ENCODE measurements at places on chromosomes 6 and 20.

- DNase-seq: peak; percentile 19
Observed at GRCh38 chr6:50610562-50610961, 102.8 kb upstream of the TFAP2D start.

DNA sequence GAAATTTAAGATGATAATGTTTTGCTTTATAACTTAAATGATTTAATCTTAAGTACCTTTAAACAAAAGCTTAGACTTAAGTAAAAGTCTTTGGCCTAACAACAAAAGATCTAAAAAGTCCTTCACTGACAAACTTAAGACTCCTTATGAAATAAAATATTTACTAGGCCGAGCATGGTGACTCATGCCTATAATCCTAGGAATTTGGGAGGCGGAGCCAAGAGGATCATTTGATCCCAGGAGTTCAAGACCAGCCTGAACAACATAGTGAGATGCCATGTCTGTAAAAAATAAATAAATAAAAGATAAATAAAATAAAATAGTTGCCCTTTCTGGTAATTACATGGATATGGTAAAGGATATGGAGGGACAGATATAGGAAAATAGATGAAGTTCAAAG, 12.4 kb downstream of the KATNA1 start:
- peak; percentile 24 for DNase-seq

DNA sequence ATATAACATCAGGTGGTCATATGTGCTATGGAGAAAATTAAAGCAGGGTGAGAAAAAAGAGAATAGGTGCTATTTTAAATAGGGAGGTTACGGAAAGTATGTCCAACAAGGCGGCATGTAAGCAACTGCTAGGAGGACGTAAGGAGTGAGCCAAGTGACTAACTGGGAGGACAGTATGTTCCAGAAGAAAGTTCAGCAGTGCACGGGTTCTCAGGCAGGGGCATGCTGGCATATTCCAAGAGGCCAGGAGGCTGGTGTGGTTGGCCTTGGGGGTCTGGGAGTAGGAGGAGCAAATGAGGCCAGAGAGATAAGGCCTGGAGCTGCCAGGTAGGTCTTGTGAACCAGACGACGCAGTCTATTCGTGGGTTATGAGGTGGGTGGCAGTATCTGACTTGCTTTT, 112.4 kb downstream of the ARMC2 start:
- DNase-seq: no peak

DNA sequence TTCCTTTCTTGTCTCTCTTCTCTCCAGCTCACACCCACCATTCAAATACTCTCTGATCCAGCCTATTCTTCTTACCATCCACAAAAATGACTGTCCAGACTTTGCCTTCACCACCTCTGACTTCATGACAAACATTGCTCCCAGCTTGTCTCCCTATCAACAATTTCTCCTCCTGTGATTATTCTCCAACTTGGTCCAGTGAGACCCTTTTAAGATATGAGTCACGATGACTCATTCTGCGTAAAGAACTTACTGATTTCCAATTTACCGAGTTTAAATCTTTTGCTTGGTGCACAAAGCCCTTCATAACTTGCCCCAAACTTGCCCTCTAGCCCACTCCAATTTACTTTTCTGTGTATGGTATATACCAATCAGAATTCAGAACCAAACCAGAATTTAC, 833.2 kb downstream of the MAFB start:
- no peak for DNase-seq

DNA sequence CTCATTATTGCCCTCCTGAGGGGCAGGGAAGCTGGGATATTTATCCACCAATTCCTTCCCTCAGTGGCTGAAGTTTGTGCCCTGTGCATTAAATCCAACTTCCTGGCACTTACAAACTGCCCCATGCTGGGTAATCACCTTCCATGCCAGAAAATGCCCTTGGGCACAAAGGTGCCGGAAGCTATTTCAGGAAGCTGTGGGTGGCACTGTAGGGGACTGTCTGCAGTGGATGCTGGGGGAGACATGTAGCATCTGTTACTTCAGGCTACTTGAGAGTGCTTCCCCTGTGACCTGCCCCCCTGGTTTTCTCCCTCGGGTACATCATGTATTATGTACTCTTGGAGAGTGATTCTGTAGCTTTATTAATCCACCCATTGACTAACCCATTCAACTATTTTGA, 24.7 kb upstream of the RALGAPA2 start:
- no peak for DNase-seq

GRCh38 chr6:137977814-137978213, 110.8 kb downstream of the TNFAIP3 start:
- DNase-seq: peak; percentile 19

GRCh38 chr6:2839982-2840748, 1.5 kb downstream of the SERPINB1 start:
- no peak for DNase-seq

GRCh38 chr6:114282292-114282691, 60.5 kb downstream of the HS3ST5 start:
- no peak for DNase-seq

GRCh38 chr6:55130806-55131324, 43.5 kb upstream of the HCRTR2 start:
- no peak for DNase-seq

- DNase-seq: peak; percentile 15
Observed at GRCh38 chr6:116876635-116877611, at the start of gene RFX6. Gene RFX6, plus strand, starts transcription at chr6:116877242. Its CDS starts 34 bp downstream, at chr6:116877276.

GRCh38 chr6:120869397-120869796, 464.9 kb downstream of the TBC1D32 start:
- DNase-seq: no peak

GRCh38 chr6:158714706-158715105, 64.9 kb downstream of the SYTL3 start:
- no peak for DNase-seq

DNA sequence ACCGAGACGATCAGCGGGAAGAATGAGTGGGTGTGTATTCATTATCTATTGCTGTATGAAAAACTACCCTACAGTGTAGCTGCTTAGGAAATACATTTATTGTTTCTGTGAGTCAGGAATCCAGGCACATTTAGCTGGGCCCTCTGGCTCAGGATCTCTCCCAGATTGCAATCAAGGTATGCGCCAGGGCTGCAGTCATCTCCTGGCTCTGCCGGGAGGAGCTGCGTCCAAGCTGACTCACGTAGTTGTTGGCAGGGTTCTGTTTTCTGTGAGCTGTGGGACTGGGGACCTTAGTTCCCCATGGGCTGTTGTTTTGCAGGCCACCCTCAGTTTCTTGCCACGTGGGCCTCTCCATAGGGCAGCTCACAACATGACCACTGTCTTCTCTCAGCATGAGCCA, 68.2 kb upstream of the FUCA2 start:
- DNase-seq: peak; percentile 90

GRCh38 chr6:93779086-93779841, 359.9 kb upstream of the EPHA7 start:
- no peak for DNase-seq

GRCh38 chr6:36358226-36358915, 21.7 kb upstream of the BNIP5 start:
- DNase-seq: no peak

- no peak for DNase-seq
Observed at GRCh38 chr20:41704896-41705295, 86.7 kb upstream of the CHD6 start.

- no peak for DNase-seq
Observed at GRCh38 chr6:149077208-149077607, 240.3 kb upstream of the TAB2 start.

GRCh38 chr20:61253264-61253639, 1.2 kb downstream of the CDH4 start:
- DNase-seq: peak; percentile 89
